Amniotic epithelial cell (primary cell): ENCODE measurements at places on chromosomes 6 and 20.

DNA sequence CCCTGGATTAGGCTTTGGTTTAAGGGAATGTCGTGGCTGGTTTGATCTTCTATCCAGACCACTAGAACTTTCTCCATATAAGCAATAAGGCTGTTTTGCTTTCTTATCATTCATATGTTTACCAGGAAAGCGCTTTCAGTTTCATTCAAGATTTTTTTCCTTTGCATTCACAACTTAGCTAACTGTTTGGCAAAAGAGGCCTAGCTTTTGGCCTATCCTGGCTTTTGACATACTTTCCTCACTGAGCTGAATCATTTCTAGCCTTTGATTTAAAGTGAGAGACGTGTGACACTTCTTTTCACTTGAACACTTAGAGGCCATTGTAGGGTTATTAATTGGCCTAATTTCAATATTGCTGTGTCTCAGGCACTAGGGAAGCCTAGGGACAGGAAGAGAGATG is 1.7 kb upstream of the FAM50B start:
- DNase-seq: no peak

- DNase-seq: no peak
These were observed 16.7 kb downstream of the KAT14 start for GRCh38 chr20:18154342-18154741.

GRCh38 chr6:125748406-125749172 is 843 bp upstream of the HEY2 start:
- DNase-seq: no peak

DNA sequence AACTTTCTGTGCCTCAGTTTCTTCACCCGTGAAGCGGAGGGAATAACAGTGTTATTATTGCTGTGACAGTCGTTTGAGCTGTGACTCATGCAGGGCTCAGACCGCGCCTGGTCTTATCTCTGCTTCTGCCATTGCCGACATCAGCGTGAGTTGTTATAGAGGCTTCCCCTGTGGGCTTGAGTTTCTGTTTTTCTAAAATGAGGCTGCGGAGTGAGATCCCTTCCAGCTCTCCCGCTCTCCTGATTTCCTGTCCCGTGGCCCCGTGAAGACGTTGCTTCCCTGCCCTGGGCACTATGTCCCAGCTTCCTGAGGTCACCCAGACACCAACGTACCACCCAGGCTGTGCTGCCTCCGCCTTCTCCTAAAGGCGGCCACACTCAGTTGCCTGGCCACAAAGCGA is 278.5 kb downstream of the BMP7 start:
- DNase-seq: no peak

DNA sequence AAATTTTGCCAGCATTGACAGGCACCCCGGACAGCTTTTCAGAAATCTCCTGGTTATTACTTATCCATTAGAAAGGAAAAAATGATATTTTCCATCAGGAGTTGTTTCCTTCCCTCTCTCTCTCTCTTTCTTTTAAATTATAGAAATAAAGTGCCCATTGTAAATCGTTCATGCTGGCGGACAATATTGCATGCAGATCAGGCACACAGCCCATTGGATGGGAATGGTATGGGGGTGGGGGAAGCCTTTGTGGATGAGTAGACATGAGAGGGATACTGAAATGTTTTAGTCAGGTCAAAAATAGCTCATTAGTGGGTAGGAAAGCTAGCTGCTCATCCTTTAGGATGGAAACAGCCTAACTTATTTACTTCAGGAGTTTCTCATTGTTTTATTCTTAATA is 764.9 kb upstream of the MMS22L start:
- no peak for DNase-seq

GRCh38 chr6:52359403-52359802 is 2.5 kb upstream of the PAQR8 start:
- DNase-seq: no peak

GRCh38 chr20:11091511-11091910 is 417.7 kb upstream of the JAG1 start:
- no peak for DNase-seq
